CD4-positive, alpha-beta T cell treated with Interleukin-21 for 1 hour (primary cell): ENCODE measurements at places on chromosomes 1 and 21.

- no peak for DNase-seq
Observed at GRCh38 chr1:187537936-187538335, 709.2 kb downstream of the PLA2G4A start.

GRCh38 chr1:46605232-46605631, 1.2 kb upstream of the MKNK1 start:
- peak; percentile 41 for DNase-seq

- DNase-seq: peak; percentile 15
Observed at GRCh38 chr21:45517249-45518065, 24.8 kb downstream of the SLC19A1 start.

GRCh38 chr1:211938561-211938997, 96.8 kb downstream of the INTS7 start:
- DNase-seq: peak; percentile 49

GRCh38 chr1:59541891-59542290, 245.0 kb downstream of the FGGY start:
- no peak for DNase-seq

DNA sequence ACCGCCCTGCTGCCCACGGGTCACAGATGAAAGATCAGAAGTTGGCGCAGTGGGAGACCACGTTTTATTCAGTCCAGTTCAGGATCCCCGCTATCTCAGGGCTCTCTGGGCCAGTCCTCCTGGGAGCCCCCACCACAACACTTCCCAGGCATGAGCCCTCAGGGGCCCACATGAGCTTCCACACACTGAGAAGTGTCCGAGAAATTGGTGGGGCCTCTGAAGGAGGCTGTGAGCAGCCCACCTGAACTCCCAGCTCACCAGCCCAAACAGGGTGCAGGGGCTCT, 12.1 kb downstream of the TRIM46 start:
- DNase-seq: no peak

DNA sequence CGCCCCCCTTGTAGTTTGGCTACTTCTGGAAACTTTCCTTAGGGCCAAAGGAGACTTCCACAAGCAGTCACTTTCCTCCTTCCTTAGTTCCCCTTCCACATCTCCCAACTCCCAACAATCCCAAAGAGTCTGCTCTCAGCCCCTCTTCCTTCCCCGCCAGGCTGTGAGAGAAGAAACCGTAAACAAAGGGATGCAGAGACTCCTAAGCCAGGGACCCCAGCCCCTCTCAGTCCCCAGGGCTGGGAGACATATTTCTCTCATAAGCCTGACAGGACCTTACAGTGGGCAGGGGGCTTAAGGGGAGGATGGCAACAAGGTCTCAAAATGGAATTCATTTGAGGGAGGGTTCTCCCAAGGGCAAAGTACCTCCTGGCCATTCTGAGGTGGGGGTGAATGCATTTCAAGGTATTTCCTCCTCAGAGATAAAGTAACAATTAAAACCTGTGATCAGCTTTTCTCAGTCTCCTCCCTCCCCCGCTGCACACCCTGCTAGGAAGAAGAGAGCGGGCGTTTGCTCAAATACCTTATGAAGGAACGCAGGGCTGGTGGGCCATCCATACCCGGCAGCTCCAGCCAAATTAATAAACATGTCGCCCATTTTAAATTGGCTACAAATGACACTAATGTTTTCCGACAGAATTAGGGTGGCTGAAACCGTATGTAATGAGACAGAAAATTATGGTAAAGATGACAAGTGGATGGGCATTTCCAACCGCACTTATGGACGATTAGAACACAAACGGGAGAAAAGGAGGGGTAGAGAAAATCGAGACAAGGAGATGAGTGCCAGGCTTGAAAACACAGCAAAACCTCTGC, 4.0 kb downstream of the BARHL2 start:
- DNase-seq: no peak

- DNase-seq: peak; percentile 23
Observed at GRCh38 chr1:147243228-147243685, 773 bp downstream of the CHD1L start.

DNA sequence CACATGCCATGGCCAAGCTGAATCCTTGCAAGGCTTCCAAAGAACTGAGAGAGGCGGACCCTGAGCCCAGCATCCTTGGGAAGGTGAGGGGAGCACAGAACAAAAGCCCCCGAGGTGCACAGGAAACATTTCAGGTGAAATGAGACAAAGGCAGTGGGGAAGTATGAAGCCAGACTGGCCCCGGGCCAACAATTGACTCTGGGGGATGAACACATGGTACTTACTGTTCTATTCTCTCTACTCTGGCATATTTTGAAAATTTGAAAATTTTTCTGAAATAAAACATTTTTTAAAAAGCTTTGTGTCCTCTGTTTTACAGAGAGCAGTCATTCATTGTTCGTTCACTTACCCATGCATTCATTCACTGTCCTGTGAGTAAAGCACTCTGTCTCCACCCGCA, 77.7 kb downstream of the GRIK3 start:
- no peak for DNase-seq

DNA sequence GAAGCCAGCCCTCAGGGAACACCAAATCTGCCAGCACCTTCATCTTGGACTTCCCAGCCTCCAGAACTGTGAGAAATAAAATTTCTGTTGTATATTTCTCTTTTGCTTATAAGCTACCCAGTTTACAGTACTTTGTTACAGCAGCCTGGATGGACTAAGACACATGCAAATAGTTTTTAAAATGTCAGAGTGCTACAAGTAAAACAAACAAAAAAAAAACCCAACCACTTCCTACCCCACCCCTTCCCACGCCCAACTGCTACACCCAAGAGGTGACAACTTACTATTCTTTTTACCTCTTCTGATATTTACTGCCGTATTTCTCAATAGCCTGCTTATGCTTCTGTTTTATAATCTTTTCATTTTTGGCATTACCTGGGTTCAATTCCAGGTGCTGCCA, 8.6 kb upstream of the SPSB1 start:
- peak; percentile 13 for DNase-seq

GRCh38 chr1:40657046-40657445, 8.4 kb downstream of the RIMS3 start:
- no peak for DNase-seq

DNA sequence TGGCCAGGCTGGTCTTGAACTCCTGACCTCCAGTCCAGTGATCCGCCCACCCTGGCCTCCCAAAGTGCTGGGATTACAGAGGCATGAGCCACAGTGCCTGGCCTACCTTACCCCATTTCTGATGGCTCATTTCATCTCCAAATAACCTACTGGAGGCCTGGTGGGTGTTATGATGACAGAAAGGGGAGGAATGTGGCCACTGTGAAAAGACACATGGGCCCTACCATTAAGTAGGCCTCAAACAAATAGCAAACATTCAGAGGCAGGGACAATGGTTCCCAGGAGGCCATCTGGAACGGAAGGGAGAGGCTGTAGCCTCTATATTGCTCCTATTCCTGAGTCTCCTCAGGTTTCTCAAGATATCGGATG, 932 bp upstream of the FCRLA start:
- DNase-seq: no peak

DNA sequence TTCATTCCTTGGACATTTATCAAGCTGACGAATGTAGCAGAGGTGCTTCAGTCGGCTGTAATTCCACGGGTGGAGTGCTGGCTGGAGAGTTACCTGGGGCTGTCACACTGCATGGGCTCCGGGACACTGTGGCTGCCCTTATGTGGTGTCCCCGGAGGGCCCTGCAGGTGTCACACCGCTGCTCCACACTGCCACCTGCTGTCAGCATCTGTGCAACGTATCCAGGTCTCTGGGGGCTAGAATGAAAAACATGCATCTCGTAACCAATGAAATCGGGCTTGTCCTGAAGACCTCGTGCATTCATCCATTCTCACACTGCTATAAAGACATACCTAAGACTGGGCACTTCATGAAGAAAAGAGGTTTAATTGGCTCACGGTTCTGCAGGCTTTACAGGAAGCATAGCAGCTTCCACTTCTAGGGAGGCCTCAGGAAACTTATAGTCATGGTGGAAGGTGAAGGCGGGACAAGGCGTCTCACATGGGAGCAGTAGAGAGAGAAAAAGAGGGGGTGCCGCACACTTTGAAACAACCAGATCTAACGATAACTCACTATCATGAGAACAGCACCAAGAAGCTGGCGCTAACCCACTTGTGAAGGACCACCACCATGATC, 46.7 kb upstream of the PCBP3 start:
- DNase-seq: peak; percentile 84

- DNase-seq: no peak
Observed at GRCh38 chr1:41038110-41038509, 16.6 kb upstream of the SLFNL1 start.

DNA sequence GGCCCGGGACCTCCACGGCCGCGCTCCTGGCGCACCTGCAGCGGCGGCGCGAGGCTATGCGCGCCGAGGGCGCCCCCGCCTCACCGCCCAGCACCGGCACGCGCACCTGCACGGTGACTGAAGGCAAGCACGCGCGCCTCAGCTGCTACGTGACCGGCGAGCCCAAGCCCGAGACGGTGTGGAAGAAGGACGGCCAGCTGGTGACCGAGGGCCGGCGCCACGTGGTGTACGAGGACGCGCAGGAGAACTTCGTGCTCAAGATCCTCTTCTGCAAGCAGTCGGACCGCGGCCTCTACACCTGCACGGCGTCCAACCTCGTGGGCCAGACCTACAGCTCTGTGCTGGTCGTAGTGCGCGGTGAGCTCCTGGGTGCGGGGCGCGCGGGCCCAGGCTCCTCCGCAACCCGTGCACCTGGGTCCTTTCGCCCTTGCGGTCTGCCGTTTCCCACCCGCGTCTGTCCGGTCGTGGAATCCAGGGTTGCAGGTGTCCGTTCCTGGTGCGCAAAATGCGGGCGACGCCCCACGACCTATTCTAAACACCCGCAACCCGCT, 4.6 kb downstream of the OBSCN start:
- DNase-seq: no peak

- no peak for DNase-seq
Observed at GRCh38 chr1:175935566-175936115, 192.2 kb upstream of the TNR start.

DNA sequence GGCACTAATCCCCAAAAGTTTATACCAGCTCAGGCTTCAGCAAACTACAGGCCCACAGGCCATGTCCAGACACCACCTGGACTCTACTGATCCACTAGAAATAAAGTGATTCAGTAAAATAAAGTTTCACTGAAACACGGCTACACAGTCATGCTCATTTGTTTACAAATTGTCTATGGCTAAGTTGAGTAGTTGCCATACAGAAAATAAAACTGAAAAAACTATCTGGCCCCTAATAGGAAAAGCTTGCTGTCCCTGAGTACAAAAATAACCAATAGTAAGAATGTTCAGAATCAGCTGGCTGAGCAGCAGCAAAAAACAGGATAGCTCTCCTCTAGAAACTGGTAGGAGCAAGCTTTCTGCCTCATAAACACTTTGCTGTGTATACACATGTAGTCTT, 221.5 kb downstream of the RERE start:
- DNase-seq: no peak

DNA sequence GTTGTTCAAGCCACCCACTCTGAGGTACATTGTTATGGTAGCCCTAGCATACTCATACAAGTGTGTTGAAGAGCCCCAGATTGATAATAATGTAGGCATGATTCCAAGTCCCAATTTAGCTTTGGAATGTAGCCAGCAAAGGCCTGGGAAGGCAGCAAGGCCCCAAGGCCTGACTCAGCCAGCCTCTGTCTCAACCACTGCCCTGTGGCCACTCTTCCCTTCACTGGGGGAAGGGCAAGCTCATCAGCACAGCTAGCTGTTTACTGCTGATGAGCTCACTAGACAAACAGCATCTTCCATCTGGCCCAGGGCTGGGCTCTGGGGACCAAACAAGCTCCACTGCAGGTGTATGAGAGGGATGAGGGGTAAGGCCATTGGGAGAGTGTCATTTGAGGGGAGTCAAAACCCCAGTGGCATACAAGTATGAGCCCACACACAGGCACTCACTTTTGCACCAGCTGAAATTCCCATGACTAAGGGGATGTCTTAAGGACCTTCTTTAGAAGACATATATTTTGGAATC, 2.2 kb upstream of the IRF6 start:
- DNase-seq: no peak

DNA sequence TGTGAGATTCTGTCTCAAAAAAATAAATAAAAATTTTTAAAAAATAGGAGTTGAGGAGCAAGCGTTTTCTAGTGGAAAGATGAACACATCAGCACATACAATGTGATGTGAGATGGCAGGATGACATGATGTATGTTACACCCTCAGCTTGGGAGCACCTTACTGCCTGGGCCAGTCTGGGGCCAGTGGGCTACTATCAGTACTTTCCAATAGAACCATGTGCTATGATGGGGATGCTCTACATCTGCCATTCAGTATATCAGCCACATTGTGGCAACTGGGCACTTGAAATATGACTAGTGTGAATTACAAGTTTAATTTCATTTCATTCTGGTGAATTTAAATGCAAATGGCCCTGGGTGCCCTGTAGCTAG, 156.0 kb downstream of the PGBD5 start:
- DNase-seq: no peak

GRCh38 chr1:209368864-209369598, 214.5 kb upstream of the CAMK1G start:
- no peak for DNase-seq

GRCh38 chr1:159222075-159222865, 17.6 kb downstream of the ACKR1 start:
- no peak for DNase-seq

- no peak for DNase-seq
Observed at GRCh38 chr21:44734026-44734745, 22.8 kb upstream of the TSPEAR start.

- no peak for DNase-seq
Observed at GRCh38 chr1:175207971-175208370, 15.4 kb upstream of the KIAA0040 start.

GRCh38 chr1:38730511-38731397, 128.8 kb downstream of the RRAGC start:
- DNase-seq: no peak

GRCh38 chr1:222829868-222830267, 15.0 kb downstream of the DISP1 start:
- no peak for DNase-seq

DNA sequence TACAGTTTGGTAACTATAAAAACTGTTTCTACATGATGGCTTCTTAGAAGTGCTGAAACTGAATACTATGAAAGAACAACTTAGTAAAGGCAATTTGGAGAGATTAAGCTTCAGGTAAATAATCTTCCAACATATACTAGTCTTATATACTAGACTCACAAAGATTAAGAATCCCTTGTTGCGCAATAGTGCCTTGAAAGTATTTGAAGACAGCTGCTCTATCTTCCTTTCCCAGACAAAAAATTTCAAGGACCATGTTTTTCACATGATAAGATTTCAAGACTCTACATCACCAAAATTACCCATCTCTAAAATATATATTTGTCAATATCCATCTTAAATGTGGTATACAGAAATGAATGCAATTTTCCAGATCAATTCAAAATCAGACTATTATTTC, 37.7 kb upstream of the ASPM start:
- no peak for DNase-seq
